ENCODE measurements at places on chromosomes 12 and 14. TPM values are rescaled to one million over a fixed set of nuclear protein-coding genes. Genes with fewer than 3 reads are reported as not detected.

BCL7A gene
- 12.9 TPM for total RNA-seq

PARP11 gene
- 5.2 TPM for total RNA-seq

AKAP3 gene
- total RNA-seq: 0.49 TPM

CCNT1 gene
- 29.4 TPM for total RNA-seq

GPRC5D gene
- 10.1 TPM for total RNA-seq

DEPDC4 gene
- total RNA-seq: 1.9 TPM

CLEC1A gene
- 2.8 TPM for total RNA-seq

EML5 gene
- 0.49 TPM for total RNA-seq

KLHL42 gene
- total RNA-seq: 22.8 TPM

PLEK2 gene
- 14.0 TPM for total RNA-seq

DENND5B gene
- total RNA-seq: 11.3 TPM

Measured in skin of body (tissue), 3 donors.